ENCODE measurements at places on chromosomes 2 and 18. TPM values are rescaled to one million over a fixed set of nuclear protein-coding genes. Genes with fewer than 3 reads are reported as not detected.

GRCh38 chr18:6132751-6133368, 237.5 kb upstream of the TMEM200C start:
- no peak overlapping the region for H3K4me3 ChIP-seq
- no peaks in the 10 kb centered on the region for H3K27me3 ChIP-seq
- no peaks in the 10 kb centered on the region for H3K4me1 ChIP-seq
- no peak for DNase-seq
- no peak overlapping the region for H3K27ac ChIP-seq

DNA sequence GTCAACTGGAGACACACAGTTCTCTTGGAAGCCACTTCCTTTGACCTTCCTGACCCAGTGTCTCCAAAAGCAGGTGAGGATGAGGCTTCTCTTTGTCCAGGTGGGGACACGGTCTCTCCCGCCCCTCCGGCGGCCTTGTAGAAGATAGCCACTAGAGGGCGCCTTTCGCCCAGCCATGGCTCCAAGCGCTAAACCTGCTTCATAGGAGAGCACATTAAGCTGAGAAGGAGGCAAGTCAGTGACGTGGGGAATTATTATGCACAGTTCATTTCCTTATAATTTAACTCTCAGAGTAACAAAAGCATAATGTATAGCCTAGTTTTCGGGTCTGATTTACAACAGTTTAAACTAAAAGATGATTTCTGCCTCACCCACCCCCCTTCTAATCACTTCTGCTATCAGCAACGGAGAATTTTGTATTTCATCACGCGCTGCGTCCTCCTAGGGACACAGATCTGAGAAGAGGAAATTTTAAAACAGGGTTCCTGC, 208.7 kb downstream of the ICOS start:
- peaks cover 1% of the 10 kb centered on the region for H3K27me3 ChIP-seq
- H3K36me3 ChIP-seq, result no peaks in the 10 kb centered on the region
- H3K4me1 ChIP-seq, result no peaks in the 10 kb centered on the region

The PSMA8 gene
- 0.44 TPM for total RNA-seq

The WNT10A gene
- total RNA-seq, result 6.1 TPM

DNA sequence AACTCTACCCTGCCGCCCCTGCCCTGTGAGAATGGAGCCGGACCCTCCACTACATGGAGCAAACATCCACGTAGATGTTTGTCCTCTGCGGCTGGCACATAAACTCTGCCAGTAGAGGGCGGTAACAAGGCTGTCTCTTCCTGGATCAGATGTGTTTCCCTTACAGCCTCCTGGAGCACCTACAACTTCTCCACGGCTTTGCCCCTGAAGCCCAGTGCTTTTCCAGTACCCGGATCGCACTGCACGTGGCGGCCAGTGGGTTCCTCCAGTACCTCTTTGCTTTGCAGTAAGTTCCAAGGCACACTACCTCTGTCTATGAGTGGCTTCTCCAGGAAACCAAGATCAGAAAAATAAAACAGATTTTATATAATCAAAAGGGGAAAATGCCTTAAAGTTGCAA, 651.3 kb downstream of the DCDC2C start:
- H3K4me3 ChIP-seq, result no peak overlapping the region
- no peak overlapping the region for H3K27ac ChIP-seq
- H3K27me3 ChIP-seq, result no peaks in the 10 kb centered on the region

The VIT gene
- total RNA-seq, result not detected

- no peak overlapping the region for H3K4me3 ChIP-seq
- DNase-seq, result no peak
- no peaks in the 10 kb centered on the region for H3K36me3 ChIP-seq
- H3K27ac ChIP-seq, result no peak overlapping the region
- no peaks in the 10 kb centered on the region for H3K4me1 ChIP-seq
Measured at GRCh38 chr2:52879561-52879960, 888.0 kb upstream of the CHAC2 start.
